Thoracic aorta (tissue), 2 donors: ENCODE measurements at places on chromosomes 11 and 22.

- no peak for DNase-seq
Observed at GRCh38 chr11:41118521-41118920, 340.9 kb downstream of the LRRC4C start.

GRCh38 chr22:22167791-22168189 is 76.8 kb upstream of the VPREB1 start:
- DNase-seq, result no peak

GRCh38 chr11:17988465-17988864 is 24.4 kb downstream of the SERGEF start:
- DNase-seq, result no peak

DNA sequence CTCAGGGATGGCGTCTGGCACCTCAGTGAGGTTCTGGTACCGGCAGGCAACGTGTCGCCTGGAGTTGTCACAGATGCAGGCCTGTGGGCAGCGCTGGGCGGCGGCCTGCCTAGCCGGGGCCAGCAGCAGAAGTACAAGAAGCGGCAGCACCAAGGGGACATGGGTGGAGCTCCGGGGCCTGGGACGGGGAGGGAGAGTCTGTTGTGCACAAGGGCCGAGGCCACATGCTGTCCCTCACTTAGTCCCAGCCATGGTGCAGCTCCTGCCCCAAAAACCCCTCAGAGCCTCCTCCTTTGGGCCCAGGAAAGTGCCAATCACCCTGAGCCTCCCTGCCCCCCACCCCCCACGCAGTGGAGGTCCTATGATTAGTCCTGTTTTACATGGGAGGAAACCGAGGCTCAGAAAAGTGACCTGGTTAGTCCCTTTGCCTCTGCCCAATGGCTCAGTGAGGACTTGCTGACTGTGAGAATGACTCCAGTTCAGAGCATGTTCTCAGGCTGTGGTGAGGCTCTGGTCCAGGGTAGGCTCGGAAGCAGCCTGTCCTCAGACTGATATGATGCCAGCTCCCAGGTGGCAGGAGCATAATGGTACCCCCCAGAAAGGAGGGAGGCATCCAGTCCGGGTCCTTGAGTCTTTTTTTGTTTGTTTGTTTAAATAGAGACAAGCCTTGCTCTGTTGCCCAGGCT is 1.1 kb downstream of the CHADL start:
- no peak for DNase-seq

- DNase-seq, result no peak
Observed at GRCh38 chr11:42407341-42407740, 904.5 kb upstream of the API5 start.

- no peak for DNase-seq
Observed at GRCh38 chr22:40345271-40345670, 1.0 kb upstream of the ADSL start.

DNA sequence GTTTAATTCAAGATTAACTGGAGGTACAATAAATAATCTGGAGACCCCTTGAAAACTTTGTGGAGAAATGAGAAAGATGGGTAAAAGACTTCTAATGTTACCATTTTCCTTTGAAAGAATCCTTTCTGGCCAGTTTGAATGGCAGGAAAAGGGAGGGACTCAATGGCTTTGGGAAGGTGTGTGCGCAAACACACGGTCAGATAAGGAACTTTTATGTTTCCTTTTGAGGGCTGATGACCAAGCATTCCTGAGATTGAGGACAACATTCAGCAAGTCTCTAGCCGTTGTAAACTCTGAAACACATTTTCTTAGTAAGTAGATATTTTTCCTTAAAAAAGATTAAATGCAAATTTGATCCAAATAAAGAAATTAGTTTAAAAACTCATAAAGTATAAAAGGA is 909.7 kb upstream of the TENM4 start:
- no peak for DNase-seq

- DNase-seq, result no peak
Observed at GRCh38 chr11:40987776-40988435, 471.5 kb downstream of the LRRC4C start.

DNA sequence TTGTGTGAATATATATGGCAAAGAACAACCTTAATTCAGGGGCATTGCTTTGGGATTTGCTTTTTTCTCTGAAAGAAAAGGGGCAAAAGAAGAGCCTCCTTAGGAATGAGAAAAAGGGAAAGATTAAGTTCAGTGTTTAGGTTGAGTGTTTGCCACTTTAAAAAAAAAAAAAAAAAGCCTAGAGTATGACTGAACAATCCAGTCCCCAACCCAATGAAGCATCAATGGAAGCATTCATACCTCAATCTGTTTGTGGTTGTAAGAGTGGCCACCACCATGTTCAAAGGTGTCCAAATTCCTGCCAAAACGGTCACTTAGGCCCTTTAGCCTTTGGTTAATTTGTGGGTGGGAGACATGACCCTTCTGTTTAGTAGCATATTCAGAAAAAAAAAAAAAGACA is 260.6 kb downstream of the SOX6 start:
- no peak for DNase-seq

- DNase-seq, result peak; percentile 26
Observed at GRCh38 chr11:27281740-27282590, 81.0 kb downstream of the CCDC34 start.

DNA sequence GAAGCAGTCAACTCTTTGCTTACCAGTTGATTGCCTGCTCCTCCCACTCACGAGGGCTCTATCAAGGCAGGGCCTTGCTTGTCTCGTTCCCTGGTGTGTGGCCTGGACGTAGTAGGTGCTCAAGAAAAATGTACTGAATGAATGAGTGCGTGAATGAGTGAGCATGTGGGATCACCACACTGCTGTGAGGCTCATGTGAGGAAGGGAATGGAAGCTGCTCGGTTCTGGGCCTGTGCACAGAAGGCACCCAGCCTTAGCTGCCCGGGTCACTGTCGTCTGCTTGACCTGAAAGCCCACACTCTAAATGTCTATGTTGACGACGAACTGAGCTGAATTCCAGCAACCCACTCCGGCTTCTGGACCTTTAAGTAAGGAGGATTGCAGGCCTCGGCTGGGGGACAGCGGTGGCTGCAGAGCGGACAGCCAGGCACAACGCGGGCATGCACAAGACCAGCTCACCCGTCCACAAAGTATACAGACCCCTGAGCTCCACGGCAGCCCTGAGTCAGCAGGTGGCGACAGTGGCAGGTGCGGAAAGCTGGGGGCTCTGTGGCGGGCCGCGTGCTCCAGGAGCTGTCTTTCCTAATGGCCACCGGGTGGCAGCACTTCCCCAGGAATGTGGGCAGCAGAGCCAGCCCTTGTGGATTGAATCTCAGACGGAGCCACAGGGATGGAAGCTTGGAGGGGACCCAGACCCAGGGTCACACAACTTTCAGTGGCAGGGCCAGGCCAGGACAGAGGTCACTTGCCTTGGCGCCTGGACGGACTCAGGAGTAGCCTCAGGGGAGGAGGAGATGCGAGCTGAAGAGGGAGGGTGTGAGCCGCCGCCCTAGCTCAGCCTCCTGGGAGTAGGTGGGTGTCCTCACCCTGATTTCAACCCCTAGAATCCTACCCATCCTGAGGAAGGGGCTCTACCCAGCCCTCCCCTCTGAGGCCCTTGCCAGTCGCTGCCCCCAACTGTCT is 5.0 kb upstream of the PICK1 start:
- DNase-seq, result no peak

DNA sequence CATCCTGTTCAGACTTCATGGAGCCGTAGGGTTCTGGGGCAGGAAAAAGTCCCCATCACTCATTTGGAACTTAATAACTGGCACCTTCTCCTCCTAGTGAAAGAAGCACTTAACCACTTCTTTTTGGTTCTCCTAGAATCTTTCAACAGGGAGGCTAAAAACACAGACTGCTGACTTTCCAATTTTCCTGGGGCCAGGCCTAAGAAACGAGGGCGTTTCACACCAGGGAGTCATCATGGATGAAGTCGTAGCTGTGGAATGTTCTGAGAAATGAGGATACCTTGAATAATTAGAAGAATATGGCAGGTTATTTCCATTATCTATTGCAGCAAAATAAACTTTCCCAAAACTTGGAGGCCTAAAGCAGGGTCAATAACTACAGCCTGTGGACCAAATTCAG is 26.0 kb upstream of the API5 start:
- no peak for DNase-seq

- no peak for DNase-seq
Observed at GRCh38 chr11:30203850-30204249, 27.0 kb upstream of the FSHB start.

- no peak for DNase-seq
Observed at GRCh38 chr11:128151780-128152179, 435.6 kb downstream of the ETS1 start.

DNA sequence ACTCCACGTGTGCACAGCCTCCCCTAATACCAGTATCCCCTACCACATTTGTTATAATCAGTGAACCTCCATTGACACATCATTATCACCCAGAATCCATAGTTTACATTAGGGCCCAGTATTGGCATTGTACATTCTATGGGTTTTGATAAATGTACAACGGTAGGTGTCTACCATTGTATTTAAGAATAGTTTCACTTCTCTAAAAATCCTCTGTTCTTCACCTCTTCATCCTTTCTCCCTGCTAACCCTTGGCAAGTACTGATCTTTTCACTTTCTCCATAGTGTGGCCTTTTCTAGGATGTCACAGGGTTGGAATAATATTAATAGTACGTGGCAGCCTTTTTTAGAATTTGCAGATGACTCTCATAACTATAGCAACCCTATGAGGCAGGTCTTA is 353.8 kb downstream of the DDX10 start:
- DNase-seq, result no peak

DNA sequence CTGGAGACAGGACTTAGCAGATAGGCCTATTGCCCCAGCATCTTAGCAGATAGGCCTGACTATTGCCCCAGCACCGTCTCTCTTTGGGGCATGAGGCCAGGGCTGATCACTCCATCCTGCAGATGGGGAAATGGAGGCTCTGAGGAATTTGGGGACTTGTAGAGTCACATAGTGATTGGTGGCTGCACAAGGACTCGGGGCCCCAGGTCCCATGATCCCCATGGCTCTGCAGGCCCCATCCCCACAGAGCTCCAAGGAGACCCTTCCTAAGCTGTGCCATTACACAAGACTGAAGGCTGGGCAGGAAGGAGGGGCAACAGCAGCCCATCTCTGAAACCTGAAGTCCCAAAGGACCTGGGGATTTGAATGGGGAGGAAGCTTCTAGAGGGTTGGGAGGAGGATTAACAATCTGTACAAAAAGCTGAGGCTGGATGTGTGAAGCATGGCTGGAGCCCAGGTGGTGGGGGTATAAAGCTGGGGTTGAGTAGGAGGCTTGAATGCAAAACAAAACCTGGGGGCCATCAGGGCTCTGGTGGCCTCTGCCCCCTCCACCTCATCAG is 1.6 kb downstream of the ARAP1 start:
- DNase-seq, result no peak

DNA sequence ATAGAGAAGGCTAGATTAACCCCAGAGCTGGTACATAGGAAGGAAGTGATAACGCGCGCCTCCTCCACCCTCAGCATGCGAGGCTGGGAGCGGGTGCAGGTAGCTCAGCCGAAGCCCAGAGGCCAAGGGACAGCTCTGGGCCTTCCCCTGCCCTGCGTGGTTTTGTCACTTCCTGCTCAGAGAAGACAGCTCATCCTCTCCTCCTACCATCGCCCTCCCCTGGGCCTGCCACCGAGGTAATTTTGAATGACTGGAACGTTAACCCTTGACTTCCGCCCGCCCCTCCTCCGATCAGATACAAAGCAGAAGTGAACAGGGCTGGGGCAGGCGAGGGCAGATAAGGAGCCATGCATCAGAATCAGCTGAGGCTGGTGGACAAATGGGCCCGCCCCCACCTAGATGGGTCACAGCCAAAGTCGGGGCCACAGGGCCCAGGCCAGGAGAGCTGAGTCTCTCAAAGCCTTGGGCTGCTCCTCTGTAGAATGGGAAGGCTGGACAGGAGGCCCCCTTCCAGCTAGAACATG is 1.6 kb downstream of the RAC2 start:
- peak; percentile 23 for DNase-seq

DNA sequence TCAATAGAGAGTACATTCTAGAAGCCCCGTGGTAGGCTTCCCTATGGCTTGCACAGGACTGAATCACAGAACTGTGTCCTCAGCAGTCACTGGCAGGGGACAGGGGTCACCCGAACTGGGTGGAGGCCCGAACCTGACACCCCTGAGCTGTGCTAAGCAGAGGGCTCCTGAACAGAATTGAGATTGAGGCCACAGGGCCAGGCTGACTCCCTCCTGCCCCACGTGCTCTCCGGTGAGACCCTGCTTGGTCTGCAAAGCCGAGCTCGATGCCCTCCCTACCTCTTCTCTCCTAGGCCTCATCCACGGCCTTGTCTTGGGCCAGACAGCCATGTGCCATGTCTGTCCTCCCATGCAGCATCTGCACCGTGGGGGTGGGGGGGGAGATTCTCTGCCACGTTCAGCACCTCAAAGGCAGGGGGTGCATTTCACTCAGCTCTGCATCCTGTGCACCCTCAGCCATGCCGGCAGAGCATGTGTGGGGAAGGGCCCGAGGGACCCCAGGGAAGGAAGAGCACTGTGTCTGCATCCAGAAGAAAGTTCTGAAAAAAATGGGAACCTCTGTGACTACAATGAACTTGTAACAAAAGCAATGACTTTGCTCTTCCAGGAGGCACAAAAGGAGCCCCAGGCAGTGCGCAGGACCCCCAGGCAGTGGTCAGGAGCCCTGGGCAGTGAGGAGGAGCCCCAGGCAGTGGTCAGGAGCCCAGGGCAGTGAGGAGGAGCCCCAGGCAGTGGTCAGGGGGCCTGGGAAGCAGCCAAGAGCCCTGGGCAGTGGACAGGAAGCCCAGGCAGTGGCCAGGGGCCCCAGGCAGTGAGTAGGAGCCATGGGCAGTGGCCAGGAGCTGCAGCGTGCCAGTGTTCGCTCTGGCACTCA is 76.7 kb upstream of the SEPTIN5 start:
- DNase-seq, result no peak

- no peak for DNase-seq
Observed at GRCh38 chr11:79353706-79354105, 87.1 kb downstream of the TENM4 start.

GRCh38 chr22:22210375-22210774 is 34.2 kb upstream of the VPREB1 start:
- DNase-seq, result no peak

DNA sequence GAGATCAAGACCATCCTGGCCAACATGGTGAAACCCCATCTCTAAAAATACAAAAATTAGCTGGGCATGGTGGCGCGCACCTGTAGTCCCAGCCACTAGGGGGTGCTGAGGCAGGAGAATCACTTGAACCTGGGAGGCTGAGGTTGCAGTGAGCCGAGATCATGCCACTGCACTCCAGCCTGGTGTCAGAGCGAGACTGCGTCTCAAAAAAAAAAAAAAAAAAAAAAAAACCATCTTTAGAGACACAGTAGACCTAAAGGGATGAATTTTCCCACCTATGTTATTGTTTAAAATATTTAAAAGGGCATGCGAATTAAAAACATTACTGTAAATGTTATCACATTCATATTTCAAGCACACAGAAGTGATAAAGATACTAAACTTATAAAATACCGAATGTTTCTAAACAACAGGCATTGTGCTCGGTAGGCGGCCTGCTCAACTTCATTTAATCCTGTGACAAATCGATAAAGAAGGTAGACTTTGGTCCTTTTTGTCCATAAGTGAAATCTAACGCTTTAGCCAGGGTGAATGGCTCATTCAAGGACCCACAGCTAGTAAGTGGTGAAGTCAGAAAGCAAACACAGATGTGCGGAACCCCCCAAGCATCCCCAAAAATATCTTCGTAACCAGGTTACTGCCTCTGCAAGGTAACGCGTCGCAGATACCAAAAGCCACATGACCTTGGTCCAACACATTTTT is 16.1 kb downstream of the NCAPD3 start:
- no peak for DNase-seq
